NCI-H1930 (cell line): ENCODE measurements at places on chromosomes 4 and X.
A peak's percentile ranks its signal among the peaks of the same experiment; 100 is the strongest.

- DNase-seq = no peak
Measured at GRCh38 chr4:165184220-165184619, 23.1 kb upstream of the KLHL2 start.

DNA sequence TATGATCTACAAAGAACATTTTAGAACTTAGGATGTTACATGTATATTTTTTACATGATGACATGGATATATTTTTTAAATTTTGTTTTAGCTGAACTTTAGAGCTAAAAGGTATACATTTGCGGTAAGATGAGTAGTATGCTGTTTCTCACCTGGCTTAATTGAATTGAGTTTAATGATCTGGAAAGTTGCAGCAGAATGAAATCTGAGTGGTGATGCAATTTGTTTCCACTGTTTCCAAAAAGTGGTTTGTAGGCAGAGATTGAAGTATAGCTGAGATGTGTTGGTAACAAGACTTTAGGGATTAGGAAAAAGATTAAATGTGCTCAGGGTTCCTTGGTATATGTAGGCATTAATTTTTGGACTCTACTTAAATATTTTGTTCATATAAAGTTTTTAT, 68.1 kb downstream of the HPF1 start:
- no peak for DNase-seq

- DNase-seq = no peak
Measured at GRCh38 chr4:3871181-3871852, 105.1 kb downstream of the ADRA2C start.

DNA sequence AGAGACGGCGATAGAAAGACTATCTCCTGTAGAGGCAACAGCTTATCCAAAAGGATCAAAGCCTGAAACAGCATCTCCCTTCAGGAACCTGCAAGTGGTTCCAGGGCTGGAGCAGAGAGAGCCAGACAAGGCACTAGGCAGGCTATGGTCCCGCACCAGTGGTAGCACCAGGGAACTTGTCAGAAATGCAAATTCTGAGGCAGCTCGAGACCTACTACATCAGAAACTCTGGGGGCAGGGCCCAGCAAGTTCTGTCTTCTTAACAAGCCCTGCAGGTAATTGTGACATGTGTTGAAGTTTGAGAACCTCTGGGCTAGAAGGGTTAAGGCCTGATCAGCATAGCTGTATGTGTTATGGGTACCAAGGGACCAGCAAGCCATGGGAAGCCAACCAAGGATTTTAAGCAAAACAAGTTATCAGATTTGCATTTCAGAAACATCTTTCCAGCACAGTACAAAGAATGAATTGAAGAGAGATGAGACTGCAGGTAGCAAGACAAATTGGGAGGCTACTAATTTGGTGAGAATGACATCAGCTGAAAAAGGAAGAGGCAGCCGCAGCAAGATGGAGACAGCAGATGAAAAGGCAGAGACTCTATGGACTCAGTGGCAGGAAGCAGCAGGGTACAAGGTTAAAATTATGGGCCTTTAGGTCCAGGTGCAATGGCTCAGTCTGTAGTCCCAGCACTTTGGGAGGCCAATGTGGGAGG, 139.7 kb downstream of the TSPAN5 start:
- DNase-seq = no peak

DNA sequence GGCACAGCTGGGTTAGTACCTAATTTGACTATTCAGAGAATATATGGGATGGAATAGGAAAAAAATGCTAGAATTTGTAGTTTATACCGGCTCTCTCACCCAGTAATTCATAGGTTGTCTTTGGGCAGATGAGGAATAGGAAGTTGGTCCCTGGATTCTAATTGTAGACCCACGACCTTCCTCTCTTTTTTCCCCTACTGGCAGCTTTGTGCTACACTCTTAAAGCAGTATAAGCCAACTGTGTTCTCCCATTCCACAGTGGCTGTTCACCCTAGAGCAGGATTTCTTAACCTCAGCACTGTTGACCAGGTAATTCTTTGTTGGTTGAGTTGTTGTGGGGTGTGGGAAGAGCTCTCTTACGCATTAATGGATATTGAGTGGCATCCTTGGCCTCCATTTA, 92.9 kb downstream of the FNIP2 start:
- DNase-seq = no peak

DNA sequence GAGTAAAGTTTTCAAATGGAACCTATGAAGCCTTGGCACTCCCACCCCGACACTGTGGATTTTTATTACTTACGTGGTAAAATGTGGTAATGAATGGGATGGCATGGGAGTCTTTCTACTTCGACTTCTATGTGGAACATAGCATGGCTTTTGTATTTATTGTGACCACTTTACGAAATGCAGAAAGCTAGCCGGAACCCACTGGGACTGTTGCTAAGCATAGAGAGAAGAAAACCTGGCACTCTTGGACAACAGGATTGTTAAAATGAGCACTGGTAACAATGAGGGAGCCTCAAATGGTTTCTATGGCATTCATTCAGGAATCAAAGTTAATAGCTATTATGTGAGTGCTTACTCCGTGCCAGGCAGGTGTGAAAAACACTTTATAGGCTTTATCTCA, 113.3 kb downstream of the PDS5A start:
- no peak for DNase-seq

- no peak for DNase-seq
Measured at GRCh38 chr4:148007792-148008191, 275.9 kb downstream of the ARHGAP10 start.

- no peak for DNase-seq
Measured at GRCh38 chr4:3405176-3405575, 36.6 kb upstream of the HGFAC start.

GRCh38 chr4:141730805-141731204, 94.4 kb downstream of the IL15 start:
- DNase-seq = no peak

DNA sequence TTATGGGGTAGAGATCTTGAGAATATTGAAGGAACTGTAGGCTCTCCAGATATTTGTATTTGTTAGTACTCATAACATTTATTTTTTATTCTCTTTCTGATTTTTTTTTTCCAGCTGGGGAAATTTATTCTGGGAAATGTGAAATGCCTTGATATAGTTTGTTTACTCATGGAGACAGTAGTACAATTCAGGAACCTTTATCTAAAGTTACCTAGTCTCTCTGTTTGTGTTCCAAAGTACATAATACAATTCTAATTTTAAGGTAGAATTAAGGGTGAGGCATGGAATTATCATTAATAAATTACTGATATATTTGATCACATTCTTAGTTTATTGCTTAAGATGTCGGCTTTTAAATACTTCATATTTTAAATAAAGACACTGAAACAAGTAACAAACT, 114.0 kb downstream of the RS1 start:
- DNase-seq = no peak

DNA sequence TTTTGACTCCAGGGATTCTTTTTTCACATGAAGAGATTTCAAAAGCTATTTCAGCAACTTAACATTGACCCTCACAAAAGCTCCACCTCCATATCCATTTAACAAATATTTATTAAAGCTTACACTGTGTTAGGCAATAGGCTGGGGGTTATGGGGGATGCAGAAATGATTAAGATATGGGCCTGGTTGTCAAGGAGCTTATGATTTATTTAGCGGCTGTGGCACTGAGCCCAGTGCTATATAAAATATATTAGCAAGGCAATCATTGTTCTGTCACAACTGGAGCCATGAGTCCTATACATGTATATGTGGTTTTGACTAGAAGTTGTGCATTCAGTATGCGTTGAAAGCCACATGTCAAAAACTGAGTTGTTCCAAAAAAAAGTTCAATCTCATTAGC, 131.1 kb downstream of the GPC3 start:
- DNase-seq = no peak

GRCh38 chrX:51461053-51462044, 35.0 kb downstream of the NUDT11 start:
- DNase-seq = peak; percentile 9

DNA sequence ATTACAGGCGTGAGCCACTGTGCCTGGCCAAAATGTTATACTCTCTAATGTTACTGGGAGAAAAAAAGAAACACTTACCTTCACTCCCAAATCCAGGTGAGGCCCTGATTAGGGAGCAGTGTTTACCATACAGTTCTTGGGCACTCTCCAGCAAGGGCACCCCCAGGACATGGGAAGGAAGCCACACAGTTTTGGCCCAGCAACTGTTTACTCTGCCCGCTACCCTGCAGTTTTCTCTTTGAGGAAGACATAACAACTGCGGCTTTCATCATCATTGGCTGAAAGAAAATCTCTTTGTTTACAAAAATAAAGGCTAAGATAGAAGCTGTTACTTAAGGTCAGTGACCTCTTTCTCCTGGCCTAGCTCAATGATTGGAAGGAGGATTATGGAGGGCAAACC, 145.5 kb upstream of the DUSP21 start:
- no peak for DNase-seq

- DNase-seq = peak; percentile 94
Measured at GRCh38 chrX:85243761-85244449, at the start of the genes SATL1 and ZNF711. SATL1 (minus strand) TSS chrX:85243779; CDS start chrX:85108968, 134,811 bp downstream. ZNF711 (plus strand) TSS chrX:85243991; CDS start chrX:85247573, 3,582 bp downstream.

DNA sequence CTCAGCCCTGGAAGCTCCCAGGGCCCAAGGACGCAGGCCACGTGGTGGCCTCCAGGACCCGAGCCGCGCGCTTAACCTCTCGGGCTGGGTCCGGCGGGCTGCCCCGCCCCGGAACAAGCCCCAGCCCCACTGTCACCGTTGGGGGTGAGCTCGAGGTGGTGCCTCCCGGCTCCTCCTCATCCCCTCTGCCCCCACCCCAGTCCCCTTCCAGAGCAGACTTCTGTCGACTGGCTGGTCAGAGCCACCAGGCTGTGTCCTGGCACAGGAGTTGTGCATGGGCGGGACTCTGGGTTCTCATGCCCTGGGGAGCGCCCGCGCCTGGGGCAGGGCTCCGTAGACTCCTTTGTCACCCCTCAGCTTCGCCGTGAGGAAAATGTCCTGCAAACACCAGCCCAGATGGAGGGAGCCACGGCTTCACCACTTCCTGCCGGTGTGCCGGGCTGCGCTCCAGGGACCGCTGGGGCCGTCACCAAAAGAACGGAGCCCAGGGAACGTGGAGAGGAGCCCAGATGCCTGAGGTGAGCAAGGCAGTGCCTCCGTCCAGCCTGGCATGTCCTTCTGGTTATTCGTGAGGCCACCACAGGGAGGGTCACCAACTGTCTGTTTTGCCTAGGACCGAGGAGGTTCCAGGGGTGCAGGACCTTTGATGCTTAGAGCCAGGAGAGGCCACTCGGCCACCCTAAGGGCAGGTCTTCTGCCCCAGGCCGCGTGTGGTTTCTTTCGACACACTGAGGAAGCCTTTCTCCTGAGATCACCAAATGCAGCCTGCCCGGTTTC, 7.1 kb upstream of the RGS12 start:
- no peak for DNase-seq

DNA sequence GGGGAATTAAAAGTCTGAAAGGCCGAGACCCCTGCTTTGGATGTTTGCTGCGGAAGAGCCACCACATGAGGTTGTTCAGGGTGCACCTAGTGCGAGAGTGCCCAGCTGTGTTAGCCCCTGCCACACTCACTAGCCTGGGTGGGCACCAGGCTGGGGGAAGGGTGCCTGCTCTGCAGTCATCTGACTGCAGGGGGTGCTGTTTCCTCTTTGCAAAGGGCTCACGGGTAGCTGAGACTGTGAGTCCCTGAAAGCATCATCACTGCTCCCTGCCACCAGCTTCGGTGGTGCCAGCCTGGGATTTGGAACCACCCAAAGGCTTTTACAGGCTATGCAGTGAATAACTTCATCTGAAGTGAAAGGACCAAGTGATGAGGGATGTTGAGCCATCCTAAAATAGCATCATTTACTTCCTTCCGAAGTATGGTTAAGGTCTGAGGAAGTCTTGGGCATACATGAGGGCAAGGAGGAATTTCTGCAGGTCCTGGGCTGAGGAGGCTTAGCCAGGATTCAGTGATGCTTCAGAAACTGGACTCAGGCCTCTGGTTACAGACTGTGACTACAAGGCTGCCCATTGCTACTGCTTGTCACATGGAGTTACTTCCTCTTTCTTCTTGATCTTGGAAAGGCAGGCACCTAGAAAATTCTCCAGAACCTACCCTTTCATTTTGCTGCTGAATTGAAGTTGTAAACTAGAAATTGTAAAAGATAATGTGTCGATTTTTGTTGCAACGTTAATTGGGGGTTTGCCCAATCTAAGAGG, 293.2 kb upstream of the PRPS2 start:
- no peak for DNase-seq

DNA sequence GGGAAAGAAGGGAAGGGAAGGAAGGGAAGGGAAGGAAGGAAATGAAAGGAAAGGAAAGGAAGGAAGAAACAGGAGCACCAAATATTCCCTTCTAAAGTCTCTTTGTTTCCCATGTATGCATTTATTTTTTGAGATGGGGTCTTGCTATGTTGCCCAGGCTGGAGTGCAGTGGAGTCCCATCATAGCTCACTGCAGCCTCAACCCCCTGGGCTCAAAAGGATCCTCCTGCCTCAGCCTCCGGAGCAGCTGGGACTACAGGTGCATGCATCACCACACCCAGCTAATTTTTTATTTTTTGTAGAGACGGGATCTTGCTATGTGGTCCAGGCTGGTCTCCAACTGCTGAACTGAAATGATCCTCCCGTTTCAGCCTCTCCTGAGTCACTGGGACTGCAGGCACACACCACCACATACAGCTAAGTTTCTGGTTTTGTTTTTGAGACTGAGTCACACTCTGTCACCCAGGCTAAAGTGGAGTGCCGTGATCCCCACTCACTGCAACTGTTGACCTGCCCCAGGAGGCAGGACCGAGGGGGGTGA, 102.8 kb downstream of the CRLF2 start:
- no peak for DNase-seq

GRCh38 chr4:187084701-187085100, 361.0 kb upstream of the FAT1 start:
- no peak for DNase-seq

GRCh38 chr4:82865592-82865991, 25.4 kb downstream of the SEC31A start:
- no peak for DNase-seq

DNA sequence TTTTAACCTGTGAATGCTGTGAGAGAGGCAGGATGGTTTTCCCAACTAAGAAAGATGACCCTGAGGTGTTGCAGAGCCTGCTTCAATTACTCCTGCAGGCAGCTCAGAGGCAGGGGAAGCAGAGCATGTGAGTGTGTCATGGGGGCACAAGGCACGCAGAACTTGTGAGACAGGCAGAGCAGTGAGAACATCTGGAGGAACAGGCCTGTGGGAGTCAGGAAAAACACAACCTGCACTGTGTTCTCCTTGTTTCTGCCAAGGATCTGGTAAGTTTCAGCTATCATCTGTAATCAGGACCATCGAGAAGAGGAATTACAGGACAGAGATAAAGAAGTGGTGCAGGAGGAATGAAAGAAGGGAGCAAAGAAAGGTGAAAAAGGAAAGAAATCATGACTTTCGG, 741.8 kb upstream of the INTU start:
- DNase-seq = no peak

- no peak for DNase-seq
Measured at GRCh38 chr4:184169225-184169867, 48.3 kb downstream of the ENPP6 start.
